ENCODE measurements at places on chromosomes 3 and 15. TPM values are rescaled to one million over a fixed set of nuclear protein-coding genes. Genes with fewer than 3 reads are reported as not detected.

- DNase-seq, result no peak
These were observed 332.2 kb downstream of the LPP start for GRCh38 chr3:188486126-188486525.

- DNase-seq, result peak; percentile 86
These were observed 739 bp upstream of the AMOTL2 start for GRCh38 chr3:134374791-134375581.

- no peak for DNase-seq
These were observed 8.2 kb upstream of the C3orf38 start for GRCh38 chr3:88141458-88142083.

NME9 gene
- not detected for total RNA-seq

ABHD10 gene
- total RNA-seq, result 21.7 TPM

Data from lower leg skin (tissue), 4 donors.